Adipocyte (in vitro differentiated cells): ENCODE measurements at places on chromosomes 13 and 19.

DNA sequence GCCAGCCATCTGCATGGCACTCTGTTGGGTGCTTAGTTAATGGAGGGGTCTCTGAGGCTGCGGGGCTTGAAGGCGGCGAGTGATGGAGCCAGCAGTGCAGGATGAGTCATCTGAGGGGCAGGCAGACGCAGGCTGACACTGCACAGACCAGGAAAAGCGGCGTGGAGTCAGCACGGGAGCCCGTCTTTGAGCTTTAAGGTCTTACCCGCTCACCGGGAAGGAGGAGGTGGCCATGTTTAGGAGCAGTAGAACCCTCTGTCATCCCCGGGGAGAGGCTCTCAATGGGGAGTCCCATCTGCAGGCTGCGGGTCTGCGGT is 13.1 kb downstream of the NAXD start:
- no peak for DNase-seq

- DNase-seq = peak; percentile 98
Measured at GRCh38 chr19:37334179-37335071, 36.5 kb upstream of the ZNF527 start.

- DNase-seq = peak; percentile 70
Measured at GRCh38 chr13:103188713-103189326, 122.6 kb upstream of the SLC10A2 start.

DNA sequence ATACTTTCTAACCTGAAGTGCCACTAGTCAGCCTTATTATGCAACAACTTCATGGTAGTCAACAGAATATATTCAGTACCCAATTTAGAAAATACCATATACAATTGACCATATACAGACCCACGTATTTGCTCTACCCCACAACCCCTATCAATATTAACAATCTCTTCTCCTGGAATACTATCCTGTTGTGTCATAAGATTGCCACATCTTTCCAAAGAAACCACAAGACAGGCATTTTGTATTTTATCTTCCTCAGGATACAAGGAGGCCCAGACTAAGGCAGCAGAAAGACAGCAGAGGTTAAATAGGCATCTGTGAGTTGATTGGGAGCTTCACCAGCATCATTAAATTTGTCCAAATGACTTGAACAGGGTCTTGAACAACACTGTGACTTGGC is 4.5 kb downstream of the SPART start:
- DNase-seq = peak; percentile 55

DNA sequence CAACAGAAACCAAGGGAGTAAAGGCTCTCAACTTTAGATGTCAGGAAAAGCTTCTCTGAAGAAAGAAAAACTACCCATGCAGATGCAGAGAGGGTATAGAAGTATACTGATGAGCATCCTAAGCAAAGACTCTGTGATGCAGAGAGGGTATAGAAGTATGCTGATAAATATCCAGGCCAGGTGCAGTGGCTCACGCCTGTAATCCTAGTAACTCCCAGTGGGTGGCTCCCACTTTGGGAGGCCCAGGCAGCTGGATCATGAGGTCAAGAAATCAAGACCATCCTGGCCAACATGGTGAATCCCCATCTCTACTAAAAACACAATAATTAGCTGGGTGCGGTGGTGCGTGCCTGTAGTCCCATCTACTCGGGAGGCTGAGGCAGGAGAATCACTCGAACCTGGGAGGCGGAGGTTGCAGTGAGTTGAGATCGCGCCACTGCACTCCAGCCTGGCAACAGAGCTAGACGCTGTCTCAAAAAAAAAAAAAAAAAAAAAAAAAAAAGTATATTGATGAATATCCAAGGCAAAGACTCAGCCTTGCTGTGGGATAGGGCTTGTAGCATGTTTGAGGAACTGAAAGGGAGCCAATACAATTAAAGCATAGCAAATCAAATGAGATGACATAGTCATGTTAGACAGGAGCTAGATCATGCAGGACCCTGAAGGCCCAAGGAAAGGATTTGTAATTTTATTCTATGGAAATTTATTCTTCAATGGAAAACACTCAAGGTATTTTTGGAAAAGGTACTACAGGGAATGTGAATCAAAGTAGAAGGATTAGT is 14.9 kb downstream of the UBL3 start:
- DNase-seq = no peak

- DNase-seq = peak; percentile 75
Measured at GRCh38 chr13:38763446-38764381, 76.8 kb downstream of the FREM2 start.

- DNase-seq = no peak
Measured at GRCh38 chr19:46067691-46068090, 26.9 kb upstream of the IGFL4 start.

DNA sequence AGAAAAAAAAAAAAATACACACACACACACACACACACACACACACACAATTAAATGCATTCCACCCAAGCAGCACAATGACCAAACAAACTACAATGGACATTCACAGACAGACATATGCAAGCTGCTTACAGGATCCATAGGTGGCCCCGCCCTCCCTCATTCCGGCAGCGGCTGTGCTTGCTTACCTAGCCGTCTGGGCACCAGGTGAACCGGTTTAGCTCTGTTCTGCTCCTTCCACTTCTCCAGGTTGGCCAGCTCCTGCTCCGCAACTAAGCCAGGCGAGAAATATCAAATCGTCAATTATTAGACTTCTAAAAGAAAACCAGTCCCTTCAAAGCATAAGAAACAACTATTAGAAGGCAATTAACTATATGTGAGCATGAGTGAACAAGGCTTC is 23.1 kb downstream of the EPSTI1 start:
- no peak for DNase-seq

- DNase-seq = no peak
Measured at GRCh38 chr13:61812286-61812685, 396.6 kb upstream of the PCDH20 start.

DNA sequence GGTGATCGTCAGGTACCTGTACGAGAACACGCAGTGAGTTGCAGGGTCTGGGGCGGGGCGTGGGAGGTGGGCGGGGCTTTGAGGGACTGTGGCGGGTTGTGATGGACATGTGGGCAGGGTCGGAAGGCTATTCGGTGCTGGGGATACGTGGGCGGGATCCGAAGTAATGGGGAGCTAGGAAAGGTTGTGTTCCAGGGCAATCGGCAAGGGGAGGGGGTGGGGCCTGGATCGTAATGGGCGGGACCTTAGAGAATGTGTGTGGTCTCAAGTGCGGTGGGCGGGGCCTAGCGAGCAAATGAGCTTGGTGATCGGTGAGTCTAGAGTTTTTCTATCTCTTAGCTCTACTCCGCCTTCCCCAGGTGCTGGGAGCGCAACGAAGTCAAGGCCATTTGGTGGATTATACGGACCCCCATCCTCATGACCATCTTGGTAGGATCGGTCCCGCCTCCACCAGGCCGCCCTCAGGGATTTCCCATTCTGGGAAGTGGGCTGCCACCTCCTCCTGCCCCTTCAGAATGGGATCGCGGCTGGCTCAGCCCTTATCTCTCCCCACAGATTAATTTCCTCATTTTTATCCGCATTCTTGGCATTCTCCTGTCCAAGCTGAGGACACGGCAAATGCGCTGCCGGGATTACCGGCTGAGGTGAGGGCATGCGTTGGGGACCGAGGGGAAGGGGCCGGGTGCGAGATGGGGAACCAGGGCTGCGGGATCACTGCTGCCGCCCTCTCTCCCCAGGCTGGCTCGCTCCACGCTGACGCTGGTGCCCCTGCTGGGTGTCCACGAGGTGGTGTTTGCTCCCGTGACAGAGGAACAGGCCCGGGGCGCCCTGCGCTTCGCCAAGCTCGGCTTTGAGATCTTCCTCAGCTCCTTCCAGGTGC is 9.6 kb downstream of the GIPR start:
- peak; percentile 63 for DNase-seq

GRCh38 chr19:33647146-33647545 is 25.4 kb downstream of the CHST8 start:
- no peak for DNase-seq

GRCh38 chr19:17567940-17568339 is 12.5 kb downstream of the COLGALT1 start:
- DNase-seq = no peak

DNA sequence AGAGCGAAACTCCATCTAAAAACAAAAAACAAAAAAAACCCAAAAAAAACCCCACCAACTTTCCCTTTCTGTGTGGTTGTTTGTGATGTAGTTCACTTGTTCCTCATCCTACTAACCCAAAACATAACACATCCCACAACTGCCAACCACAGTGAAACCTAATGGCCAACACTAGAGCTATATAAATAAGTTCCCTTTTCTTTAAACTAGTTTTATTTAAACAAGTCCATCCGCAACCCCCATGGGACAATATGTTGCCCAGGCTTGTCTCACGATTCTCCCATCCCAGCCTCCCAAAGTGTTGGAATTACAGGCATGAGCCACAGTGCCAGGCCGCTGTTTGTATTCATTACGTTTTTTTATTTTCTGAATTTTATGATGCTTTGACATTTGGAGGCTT is 71.2 kb upstream of the ADGRE5 start:
- no peak for DNase-seq

DNA sequence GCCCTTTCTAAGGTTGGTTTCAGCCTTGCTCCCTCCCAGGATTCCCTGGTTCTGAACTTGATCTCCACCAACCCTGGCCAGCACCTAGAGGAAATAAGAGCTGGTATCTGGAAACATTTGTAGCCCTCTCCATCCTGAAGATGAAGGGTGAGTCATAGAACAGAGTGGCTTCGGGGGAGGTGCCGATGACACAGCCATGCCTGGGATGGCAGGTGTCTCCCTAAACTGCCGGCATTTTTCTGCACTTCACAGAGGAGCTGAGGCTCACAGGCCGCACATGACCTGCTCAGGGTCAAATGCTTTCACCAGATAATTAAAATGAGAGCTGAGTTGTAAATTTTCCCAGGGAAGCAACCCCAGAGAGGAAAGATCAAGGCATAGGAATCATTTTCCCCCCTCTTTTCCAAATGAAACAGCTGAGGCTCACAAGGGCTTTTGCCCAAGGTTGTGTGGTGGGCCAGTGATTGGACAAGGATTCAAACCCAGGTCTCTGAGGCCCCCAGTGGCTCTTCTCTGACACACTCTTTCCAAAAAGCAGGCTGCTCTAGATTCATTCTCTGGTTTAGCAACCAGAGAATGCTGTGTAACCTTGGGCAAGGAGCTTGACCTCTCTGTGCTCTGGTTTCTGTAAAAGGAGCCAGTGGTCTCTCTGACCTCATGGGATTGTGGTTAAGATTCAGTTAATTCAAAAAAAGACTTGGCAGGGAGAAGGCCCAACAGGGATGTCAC is 1.2 kb upstream of the SLC25A42 start:
- DNase-seq = peak; percentile 10

DNA sequence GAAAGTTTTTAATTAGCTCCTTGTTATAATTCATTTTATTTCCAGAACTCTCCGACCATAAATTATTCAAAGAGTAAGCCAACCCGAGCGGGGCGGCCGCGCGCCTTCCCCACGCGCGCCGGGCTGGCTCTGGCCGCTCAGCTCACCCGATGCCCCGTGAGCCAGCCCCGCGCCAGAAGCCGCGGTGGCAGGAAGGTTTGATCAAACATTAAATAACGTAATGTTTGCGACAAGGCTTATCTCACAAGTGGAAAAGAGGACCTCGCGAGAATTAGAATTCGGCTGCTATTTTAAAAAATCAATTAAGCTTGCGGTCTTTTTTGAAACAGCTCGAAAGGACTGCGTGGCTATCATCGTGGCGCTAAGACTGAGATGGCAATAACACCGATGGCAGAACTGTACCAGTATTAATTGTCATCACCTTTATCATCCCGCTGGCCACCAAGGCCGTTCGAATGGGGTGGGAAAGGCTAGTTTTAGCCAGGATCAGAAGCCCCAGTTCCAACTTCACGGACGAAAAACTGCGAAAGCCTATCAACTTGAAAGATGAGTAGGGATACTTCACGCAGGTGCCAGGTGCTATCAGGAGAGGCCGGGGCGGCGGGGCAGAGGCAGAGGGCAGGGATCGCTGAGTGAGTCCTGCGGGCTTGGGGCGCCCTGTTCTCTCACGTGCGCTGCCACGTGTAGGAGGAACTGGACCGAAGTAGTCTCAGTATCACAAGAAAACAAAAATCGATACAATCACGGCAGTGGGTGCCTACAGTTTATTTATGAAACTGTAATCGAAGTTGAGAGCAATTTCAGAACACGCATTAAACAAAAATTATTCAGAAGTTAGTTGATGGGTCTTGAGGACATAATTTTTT is 6.4 kb downstream of the POU4F1 start:
- DNase-seq = no peak

DNA sequence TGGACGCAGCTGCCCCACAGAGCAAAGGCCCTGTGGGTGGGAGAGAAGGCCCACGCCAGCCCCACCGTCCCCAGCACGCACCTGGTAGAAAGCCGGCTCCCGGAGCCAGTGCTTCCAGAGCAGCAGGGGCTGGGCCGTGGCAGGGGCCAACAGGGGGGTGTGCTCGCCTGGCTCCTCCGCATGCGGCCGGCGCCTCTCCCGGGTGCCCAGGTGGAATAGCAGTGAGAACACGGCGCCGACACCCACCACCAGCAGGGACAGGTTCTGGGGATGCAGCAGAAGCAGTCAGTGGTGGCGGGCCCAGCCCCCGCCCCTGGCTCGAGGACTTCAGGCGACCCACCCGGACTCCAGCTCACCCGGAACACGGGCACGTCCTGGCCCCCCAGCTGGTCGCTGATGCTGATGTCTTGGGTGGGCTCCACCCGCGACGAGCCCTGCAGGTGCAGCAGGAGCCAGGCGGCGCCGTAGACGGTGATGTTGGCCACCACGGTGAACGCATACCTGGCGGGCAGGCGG is 8.9 kb downstream of the TEKTIP1 start:
- DNase-seq = no peak
